GM04503 (cell line): ENCODE measurements at places on chromosomes 7 and 10.

DNA sequence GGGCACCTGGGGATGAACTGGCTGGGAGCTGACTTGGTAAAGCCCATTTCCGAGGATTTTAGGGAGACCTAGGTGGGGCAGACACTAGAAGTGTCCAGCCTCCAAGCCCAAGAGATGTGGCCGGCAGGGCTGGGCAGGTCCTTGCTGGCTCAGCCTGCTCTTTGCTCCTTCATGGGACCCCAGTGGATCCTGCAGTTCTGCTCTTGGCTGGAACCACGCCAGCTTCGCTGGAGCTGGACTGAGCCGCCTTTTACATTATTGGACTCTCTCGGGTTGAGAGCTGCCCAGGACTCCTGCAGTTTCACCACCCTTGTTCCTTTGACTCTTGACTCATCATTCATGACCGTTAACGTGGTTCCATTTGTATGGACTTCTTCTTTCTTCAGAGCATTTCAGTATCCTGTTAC is 5.7 kb downstream of the PPIF start:
- DNase-seq: no peak

GRCh38 chr10:128377988-128378387 is 251.8 kb upstream of the MKI67 start:
- DNase-seq: no peak

- no peak for DNase-seq
Observed at GRCh38 chr10:75926763-75927162, 495.3 kb downstream of the LRMDA start.

DNA sequence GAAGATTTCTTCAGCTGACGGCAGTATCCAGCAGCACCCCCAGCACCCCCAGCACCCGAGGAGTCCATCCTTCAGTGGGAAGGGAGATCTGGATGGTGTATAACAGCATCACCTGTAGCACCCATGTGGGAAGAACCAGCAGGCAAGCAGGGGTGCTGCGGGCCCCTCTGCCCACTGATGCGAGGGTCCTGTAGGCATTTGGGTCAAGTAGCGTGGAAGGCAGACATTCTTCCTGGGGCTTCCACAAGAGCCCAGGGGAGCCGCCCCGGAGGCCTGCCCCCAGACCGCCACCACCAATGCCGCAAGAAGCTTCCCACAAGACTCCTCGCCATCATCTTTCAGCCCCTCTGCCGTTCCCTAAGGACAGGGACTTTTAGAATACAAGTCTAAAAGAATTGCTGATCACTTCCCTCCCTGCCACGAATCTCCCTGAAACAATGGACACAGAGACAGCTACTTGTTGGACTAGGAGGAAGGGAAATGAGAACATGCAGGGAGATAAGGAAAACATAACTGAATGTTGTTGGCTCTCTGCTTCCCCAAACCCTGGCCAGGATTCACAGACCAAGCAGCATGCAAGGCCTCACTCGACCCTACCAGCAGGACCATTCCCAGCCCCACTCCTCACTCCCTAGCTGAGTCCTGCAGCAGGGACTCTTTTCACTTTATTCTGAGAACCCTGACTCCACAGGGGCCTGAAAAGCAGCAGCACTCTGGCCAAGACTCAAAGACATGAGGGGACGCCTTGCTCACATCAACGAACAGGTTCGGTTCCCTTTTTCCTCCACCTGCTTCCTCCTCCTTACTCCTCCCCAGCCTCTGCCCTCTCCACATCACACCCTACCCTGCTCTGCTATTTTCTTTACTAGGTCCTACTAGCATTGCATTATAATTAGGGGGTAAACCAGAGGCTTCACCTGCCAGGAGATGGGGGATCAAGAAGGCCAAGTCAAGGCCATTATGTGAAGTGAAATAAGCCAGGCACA is 164.5 kb downstream of the HERPUD2 start:
- no peak for DNase-seq

GRCh38 chr7:132455378-132455777 is 120.9 kb downstream of the PLXNA4 start:
- DNase-seq: no peak
